ENCODE measurements at places on chromosomes 5 and 9.

GRCh38 chr9:89153232-89154017, 25.2 kb downstream of the SHC3 start:
- peak; percentile 73 for DNase-seq

- DNase-seq, result no peak
Measured at GRCh38 chr9:87685871-87686519, 39.9 kb upstream of the CTSL start.

GRCh38 chr5:152607401-152608160, 202.5 kb upstream of the NMUR2 start:
- DNase-seq, result no peak

- no peak for DNase-seq
Measured at GRCh38 chr9:116166713-116167112, 13.1 kb downstream of the PAPPA start.

DNA sequence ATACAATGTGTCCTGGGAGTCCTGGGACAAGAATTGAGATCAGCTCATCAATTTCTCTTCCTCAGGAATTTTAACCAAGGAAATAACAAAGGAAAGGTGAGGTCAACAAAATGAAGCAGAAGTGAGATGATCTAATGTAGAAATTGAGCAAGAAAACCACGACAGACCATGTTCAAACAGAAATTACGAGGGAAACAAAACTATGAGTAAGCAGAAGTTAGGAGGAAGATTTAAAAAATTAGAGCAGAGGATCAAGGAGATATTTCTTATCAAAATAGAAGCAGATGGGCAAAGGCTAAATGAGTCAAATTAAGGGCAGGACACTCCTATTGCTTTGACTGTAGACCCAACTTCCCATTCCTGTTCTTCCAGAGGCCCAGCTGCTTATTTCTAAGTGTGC, 97.4 kb downstream of the HINT1 start:
- no peak for DNase-seq

- no peak for DNase-seq
Measured at GRCh38 chr9:7315116-7315515, 484.5 kb downstream of the DMAC1 start.

DNA sequence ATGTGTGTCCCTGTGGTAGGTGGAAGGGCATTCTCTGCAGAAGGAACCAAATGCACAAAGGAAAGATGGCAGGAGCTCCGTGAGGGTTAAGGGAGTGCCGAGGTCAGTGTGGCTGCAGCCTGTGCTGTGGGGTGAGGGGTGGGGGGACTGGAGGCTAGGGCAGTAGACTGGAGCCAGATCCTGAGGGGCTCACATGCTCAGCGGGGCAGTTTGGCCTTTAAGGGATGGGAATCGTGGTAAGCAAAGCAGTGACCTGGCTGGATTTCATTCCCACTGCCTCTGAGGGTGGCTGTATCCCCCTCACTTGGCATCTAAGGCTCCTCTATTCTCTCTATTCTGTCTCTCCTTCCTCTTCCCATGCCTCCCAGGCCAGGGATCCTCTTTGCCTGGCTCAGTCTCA, 15.6 kb downstream of the PITX1 start:
- DNase-seq, result no peak

DNA sequence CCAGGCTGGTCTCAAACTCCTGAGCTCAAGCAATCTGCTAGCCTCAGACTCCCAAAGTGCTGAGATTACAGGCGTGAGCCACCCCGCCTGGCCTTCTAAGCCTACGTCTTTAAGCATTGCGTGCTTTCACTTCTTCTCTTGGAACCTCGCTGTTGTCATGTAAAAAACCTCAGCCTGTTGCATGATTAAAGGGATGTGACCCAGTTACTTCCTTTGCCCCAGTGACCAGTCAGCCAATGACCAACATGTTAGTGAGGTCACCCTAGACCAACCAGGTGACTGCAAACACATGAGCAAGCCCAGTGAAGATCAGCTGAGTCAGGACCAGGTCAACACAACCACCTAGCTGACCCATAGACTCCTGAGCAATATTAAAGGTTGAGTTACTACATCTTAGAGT, 10.5 kb downstream of the KIF4B start:
- no peak for DNase-seq

DNA sequence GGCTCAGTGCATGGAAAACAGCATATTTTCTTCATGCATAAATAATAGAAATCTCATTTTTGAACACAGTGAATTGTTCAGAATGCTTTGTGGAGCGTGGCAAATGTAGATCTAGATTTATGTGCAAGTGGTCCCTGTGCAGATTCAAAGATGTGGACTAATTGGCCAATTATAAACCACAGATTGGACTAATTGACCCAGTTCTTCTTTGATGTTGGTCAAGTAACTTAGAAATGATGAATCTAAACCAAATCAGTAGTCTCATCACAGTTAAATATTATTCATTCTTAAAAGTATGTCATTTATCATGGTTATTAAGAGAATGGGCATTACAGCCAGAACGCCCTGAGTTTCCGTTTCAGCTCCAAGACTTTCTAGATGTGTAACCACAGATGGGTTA, 11.7 kb upstream of the PDE4D start:
- no peak for DNase-seq

GRCh38 chr5:53123702-53124101, 14.1 kb upstream of the MOCS2 start:
- DNase-seq, result no peak

DNA sequence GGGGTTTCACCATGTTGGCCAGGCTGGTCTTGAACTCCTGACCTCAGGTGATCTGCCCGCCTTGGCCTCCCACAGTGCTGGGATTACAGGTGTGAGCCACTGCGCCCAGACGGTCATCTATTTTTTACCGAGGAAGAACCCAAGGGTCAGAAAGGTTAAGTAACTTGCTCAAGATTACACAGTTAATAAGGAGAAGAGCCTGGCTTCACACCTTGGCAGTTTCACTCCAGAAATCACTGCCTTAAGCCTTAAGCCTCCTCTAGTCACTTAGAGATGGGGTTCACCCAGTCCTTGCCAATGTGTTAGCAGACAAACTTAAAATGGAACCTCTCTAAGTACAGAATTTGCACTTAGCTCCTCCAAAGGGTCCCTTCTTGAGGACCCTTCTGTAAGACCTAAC, 116.3 kb downstream of the PTTG1 start:
- no peak for DNase-seq
